Activated CD4-positive, alpha-beta T cell treated with anti-CD3 and anti-CD28 coated beads, Interleukin-2, amount 50 U/mL, for 4 hours (primary cell): ENCODE measurements at places on chromosomes 5 and 9.

DNA sequence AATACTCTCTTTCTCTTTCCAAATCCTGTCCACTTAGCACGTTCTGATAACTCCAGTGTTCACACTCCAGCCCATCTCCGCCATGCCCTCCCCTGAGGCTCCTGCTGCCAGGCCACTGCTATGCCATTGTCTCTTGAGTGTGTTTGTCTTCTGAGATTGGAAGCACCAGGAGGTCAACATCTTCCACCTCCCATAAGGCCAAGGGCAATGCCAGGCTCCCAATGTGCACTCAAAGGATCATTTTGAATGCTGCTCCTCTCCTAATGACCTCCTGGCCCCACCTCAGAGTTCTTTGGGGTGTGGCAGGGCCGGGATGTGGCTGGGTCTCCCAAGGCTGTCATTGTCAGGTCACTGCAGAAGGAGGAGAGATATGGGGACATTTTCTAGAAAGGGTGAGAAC is 19.5 kb downstream of the IGIP start:
- DNase-seq: no peak

- DNase-seq: no peak
Measured at GRCh38 chr5:37662362-37662761, 177.5 kb downstream of the GDNF start.

- DNase-seq: no peak
Measured at GRCh38 chr9:21777701-21778100, 24.7 kb upstream of the MTAP start.

- no peak for DNase-seq
Measured at GRCh38 chr9:29325894-29326293, 1752.6 kb upstream of the C9orf72 start.

- DNase-seq: no peak
Measured at GRCh38 chr9:136078024-136078423, 17.1 kb downstream of the NACC2 start.

- DNase-seq: no peak
Measured at GRCh38 chr5:96940586-96940985, 4.7 kb downstream of the LNPEP start.

DNA sequence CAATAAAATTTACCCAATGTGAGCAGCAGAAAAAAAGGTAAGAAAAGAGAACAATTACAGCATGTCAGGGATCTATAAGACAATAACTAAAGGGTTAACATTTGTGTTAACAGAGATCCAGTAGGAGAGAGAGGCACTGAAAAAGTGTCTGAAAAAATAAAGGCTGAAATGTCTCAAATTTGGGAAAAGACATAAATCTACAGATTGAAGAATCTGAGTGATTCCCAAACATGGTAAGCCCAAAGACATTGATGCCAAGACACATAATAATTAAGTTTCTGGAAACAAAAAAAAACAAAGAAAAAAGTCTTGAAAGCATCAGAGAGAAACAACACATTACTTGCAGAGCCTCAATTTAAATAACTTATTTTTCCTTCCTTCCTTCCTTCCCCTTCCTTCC is 31.1 kb upstream of the ZNF782 start:
- DNase-seq: no peak

DNA sequence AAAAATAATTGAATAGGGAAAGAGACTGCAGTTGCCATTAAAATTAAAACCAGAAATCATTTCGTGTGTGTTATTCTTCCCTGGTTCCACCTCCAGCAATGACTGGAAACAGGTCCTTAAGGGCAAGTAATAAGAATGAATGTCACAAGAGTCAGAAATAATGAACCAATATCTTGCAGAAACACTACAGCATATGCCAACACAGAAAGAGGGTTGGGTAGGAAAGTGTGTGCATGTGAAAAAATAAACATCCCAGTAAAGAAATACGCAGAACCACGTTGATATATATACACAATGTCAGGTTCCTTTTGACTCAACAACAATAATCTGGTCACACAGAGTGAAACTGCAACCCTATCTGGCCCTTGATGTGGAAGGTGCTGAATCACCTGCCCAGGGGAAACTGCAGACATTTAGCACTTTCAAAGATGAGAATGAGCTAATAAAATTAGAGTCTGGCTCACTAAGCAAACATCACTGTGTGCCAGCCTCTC is 15.0 kb downstream of the HMHB1 start:
- DNase-seq: peak; percentile 6

GRCh38 chr5:106185661-106186081 is 1485.1 kb downstream of the EFNA5 start:
- DNase-seq: no peak

DNA sequence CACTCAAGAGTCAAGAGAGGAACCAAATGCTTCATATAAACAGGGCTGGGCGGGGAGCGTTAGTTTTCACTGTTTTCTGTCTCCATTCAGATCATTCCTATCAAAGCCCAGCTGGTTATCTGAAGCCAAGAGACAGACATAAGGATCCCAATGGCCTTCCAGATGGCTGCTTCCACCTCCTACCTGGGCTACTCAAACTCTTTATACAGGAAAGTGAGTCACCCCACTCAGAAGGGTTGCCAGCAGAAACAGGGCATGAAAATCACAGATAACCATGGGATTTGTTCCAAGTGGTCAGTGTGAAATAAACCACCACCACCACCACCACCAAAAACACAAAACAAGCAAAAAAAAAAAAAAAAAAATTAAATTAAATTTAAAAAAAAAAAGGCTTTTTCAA is 5.5 kb downstream of the PRSS3 start:
- DNase-seq: no peak

- no peak for DNase-seq
Measured at GRCh38 chr5:163727028-163727427, 221.6 kb downstream of the MAT2B start.

GRCh38 chr5:58763390-58763789 is 180.5 kb downstream of the RAB3C start:
- no peak for DNase-seq

DNA sequence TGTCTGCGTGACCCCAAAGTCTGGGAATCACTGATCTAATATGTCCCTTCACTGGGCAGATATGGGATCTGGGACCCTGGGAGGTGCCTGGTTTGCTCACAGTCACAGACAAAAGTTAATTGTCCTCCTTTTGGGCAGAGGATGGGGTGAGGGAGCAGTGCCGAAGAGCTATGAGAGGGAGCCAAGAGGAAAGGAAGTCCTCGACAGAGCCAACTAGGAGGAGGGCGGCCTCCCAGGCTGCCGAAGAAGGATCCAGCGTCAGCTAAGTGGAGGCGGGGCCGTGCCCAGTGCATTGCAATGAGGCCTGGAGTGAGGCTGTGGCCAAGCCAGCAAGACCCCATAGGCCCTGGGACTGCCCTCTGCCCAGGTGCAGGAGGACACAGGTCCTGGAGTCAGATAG is 11.4 kb downstream of the AIF1L start:
- no peak for DNase-seq

- no peak for DNase-seq
Measured at GRCh38 chr9:70091572-70091971, 47.9 kb downstream of the MAMDC2 start.

- no peak for DNase-seq
Measured at GRCh38 chr5:8184455-8185063, 315.6 kb downstream of the MTRR start.

- DNase-seq: no peak
Measured at GRCh38 chr9:89204801-89205200, 26.2 kb upstream of the SHC3 start.

DNA sequence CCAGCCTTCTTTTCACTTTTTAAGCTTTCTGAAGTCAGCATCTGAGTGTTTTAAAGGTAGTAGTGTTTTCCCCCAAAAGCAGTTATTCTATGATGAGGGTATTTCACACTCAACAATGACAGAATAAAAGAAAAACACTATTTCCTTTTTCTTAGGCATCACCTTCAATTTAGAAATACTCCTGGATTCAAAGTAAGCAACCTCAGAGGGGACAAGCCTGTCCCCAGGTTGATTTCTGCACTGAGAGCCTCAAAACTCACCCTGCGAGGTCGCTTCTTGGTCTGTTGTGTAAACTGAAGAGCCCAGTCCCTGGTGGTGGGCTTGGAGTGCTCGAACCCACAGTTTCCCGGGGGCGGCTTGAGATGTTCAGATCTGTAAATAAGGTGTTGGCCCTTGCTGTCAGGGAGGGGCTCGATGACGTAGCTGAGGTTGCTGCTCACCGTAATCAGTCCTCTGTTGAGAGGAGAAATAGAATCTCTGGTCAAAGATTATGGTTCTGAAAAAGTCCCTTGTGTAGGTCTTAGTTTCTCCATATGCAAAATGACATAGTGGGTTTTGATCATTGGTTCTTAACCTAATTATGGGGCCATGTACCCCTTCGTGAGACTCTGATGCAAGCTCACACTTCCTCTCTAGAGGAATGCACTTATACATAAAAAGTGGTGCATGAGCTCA is 55.9 kb downstream of the ADAM19 start:
- DNase-seq: no peak

DNA sequence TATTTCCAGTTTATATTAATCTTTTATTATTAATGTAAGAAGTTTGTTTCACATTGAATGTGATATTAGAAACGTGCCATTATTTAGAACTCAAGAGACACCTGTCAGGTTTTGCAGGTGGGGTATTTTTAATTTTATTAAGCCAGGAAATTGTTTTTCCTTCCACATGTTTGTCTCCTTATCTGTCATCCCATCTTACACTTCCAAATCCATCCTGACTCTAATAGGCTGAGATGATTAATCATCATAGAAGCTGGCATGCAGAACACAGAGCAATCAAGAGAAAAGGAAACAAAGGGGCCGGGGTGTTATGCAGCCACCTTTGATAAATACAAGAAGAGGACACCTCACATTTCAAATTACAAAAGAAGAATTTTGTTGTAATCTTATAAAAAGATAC is 506.5 kb downstream of the ISL1 start:
- no peak for DNase-seq

DNA sequence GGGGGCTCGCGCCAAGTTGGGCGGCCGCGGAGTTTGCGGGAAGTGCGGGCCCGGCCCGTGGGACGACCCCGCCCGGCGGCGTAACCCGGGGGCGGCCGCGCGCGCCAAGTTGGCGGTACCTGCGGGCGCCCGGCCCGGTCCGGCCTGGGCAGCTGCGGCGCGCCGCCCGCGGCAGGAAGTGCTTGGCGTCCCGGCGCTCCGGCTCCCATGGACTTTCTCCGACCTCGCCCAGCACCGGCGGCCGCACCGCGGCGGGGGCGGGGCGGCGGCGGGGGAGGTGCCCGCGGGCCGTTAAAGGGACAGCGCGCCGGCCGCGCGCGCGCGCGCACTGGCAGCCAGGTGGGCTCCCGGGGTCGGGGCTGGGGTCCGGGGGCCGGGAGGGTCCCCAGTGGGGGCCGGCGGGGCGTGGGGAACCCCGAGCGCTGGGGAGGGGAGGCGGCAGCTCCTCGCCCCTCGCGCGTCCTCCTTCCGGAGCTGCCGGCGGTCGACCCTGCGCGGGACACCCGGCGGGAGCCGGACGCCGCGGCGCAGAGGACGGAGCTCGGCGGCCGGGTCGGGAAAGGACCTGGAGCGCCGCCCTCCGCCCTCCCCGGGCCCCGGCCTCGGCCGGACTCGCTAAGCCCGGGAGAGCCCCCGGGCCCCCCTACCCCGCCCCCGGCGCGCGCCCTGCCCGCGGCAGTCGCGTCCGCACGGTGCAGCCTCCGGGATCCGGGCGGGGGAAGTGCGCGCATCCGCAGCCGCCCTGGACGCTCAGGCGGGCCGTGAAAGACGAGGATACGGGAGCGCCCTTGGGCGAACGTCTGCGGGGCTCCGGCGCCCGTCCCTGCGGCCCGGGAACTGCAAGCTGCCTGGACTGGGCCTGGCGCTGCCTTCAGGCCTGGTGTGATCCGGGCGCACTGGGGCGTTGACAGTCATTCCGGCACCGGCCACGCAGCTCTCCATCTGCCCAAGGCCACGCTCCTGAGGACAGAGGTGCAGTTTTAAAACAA is at the start of gene NACC2:
Gene NACC2 (minus strand): TSS at position 220 of the 989 bp plus-strand sequence. CDS start 44,768 bp downstream, outside the sequence.
- DNase-seq: no peak

GRCh38 chr5:34959323-34959722 is 30.0 kb downstream of the DNAJC21 start:
- DNase-seq: no peak

GRCh38 chr9:78676623-78677022 is 379.7 kb downstream of the PSAT1 start:
- DNase-seq: no peak

GRCh38 chr9:33225319-33226147 is 14.4 kb upstream of the SPINK4 start:
- DNase-seq: peak; percentile 70

DNA sequence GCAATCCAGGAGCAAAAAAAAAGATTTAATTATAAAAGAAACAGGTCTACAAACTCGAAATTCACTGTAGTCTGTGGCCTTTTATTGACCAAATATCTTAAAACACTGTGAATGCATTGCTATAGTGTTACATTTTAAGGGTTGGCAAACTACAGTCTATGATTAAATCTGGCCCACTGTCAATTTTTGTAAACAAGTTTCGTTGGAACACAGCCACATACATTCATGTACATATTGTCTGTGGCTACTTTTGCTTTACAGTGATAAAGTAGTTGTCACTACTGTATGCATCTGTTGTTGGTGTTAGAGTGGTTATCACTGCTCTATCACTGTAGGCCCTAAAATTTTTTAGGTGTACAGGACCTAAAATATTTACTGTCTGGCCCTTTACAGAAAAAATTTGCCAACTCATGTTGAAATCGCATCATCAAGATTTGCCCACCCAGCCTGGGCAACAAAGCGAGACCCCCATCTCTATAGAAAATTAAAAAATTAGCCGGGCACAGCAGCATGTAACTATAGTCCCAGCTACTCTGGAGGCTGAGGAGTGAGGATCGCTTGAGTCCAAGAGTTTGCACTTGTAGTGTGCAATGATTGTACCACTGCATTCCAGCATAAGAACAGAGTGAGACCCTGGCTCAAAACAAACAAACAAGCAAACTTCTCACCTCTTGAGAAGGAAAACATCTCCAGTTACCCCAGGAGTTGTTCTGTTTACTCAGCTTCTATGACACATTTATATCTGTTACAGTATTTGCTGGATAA is 89.0 kb downstream of the ERBIN start:
- DNase-seq: no peak

- DNase-seq: no peak
Measured at GRCh38 chr5:137582218-137582617, 83.1 kb upstream of the SPOCK1 start.

DNA sequence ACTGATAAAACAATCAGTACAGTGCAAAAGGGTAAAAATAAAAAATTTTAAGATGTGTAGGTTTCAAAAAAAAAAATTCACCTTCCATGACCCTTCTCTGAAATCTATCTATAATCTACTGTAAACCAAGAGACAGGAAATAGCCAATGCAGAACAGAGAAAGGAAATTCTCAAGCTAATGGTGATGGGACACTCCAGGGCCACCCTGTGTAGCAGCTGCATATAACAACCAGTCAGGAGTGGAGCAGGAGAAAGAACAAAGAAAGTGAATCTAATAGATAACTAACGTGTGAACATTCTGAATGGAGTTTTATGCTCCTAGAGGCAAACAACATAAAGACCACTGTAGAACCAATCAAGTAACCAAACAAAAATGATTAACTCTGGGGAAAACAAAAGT is 16.6 kb downstream of the SPTLC1 start:
- no peak for DNase-seq

DNA sequence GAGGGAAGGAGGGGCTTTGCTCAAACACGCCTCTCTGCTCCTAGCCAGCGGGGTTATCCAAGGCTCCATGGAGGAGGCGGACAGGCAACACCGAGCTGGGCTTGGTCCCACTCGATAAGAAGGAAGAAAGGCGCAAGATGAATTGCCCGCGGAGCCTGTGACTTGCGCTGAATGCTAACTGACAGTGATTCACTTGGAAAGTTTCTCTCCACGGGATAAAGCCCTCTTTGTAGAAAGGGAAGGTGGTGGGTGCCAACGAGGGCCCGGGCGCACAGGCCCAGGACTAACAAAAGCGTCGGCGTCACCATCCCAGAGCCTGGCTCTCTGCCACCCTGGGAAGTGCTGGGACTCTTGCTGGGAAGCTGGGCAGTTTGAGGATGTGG is 76.0 kb downstream of the VAV2 start:
- no peak for DNase-seq

- no peak for DNase-seq
Measured at GRCh38 chr9:90855208-90855902, 53.7 kb downstream of the SYK start.
